Left ventricle myocardium inferior (tissue), 1 donor: ENCODE measurements at places on chromosomes 1 and 21. TPM values are rescaled to one million over a fixed set of nuclear protein-coding genes. Genes with fewer than 3 reads are reported as not detected.

GRCh38 chr1:2130871-2131289 lies 63.7 kb downstream of the FAAP20 start:
- DNase-seq = peak; percentile 9
- no peaks in the 10 kb centered on the region for H3K36me3 ChIP-seq
- H3K27me3 ChIP-seq = peaks cover 6% of the 10 kb centered on the region

GRCh38 chr1:220809187-220809550 lies 22.5 kb downstream of the MTARC1 start:
- H3K36me3 ChIP-seq = peaks cover 17% of the 10 kb centered on the region
- H3K27me3 ChIP-seq = no peaks in the 10 kb centered on the region
- H3K27ac ChIP-seq = no peak overlapping the region
- DNase-seq = no peak
- H3K4me3 ChIP-seq = no peak overlapping the region

- peak overlapping the region; percentile 61 for H3K27ac ChIP-seq
- no peaks in the 10 kb centered on the region for H3K36me3 ChIP-seq
- no peaks in the 10 kb centered on the region for H3K27me3 ChIP-seq
- no peak for DNase-seq
Observed at GRCh38 chr1:64505944-64506655, 36.2 kb downstream of the CACHD1 start.

- no peaks in the 10 kb centered on the region for H3K27me3 ChIP-seq
- no peak for DNase-seq
- no peaks in the 10 kb centered on the region for H3K36me3 ChIP-seq
Observed at GRCh38 chr1:222867316-222867715, 52.5 kb downstream of the DISP1 start.

GRCh38 chr1:1006305-1007159 lies 6.6 kb upstream of the HES4 start:
- peaks cover 32% of the 10 kb centered on the region for H3K4me1 ChIP-seq
- no peak overlapping the region for H3K27ac ChIP-seq
- H3K4me3 ChIP-seq = no peak overlapping the region
- DNase-seq = no peak

GRCh38 chr1:25519624-25520023 lies 23.8 kb upstream of the LDLRAP1 start:
- H3K36me3 ChIP-seq = no peaks in the 10 kb centered on the region
- no peaks in the 10 kb centered on the region for H3K4me1 ChIP-seq
- H3K27ac ChIP-seq = no peak overlapping the region
- H3K27me3 ChIP-seq = no peaks in the 10 kb centered on the region
- no peak for DNase-seq
- no peak overlapping the region for H3K4me3 ChIP-seq

DNA sequence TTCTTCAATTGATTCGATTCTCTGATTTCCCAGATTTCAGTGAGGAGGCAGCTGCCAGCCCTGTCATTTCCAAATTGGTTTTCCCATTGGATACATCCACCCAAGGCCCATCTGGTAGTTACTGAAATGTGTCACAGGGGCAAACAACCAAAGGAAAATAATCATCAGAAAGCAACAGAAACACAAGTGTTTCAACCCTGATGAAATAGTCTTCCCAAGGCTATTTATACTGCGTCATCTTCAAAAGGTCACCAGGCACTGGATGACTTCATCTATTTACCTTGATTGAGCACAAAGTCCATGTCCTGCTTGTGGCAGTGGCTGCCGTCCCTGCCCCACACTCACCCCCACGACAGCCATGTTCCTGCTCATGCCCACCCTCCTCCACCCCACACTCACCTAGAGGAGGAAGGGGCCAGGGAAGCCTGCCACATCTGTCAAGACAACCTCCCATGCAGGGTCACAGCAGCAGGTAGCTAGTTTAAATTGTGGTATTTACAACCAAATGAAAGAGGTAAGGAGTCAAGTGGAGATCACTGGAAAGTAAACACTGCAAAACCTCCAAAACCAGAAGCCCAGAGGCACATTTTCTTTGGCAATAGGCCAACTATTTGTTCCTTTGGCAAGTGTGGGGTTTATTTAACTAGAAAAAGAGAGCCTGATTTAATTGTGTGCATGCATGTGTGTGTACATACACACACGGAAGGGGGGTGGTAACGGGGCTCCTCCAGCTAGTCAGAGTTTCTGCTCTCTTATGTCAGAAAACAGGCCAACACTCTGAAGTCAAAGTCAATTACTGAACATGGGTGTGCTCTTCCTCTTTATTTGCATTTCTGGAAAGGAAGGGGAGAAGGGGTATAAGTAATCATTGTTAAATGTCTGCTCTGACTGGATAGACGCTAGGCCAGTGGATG lies 49.5 kb upstream of the RAB4A start:
- no peak overlapping the region for H3K27ac ChIP-seq
- no peaks in the 10 kb centered on the region for H3K36me3 ChIP-seq
- H3K4me1 ChIP-seq = peaks cover 24% of the 10 kb centered on the region
- DNase-seq = no peak
- no peaks in the 10 kb centered on the region for H3K27me3 ChIP-seq

DNA sequence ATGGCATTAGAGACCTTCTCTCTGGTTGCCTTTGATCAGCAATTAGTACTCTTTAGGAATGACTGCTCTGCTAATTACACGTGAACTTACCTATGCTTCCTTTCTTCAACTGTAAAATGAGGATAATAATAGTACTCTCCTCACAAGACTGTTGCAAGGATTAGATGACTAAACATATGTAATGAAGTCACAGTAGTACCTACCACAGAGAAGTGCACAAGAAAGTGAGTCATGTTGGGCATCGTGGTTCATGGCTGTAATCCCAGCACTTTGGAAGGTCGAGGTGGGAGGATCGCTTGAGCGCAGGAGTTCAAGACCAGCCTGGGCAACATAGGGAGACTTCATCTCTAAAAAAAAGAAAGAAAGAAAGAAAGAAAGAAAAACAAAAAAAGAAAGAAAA lies 68.1 kb upstream of the AK4 start:
- no peaks in the 10 kb centered on the region for H3K36me3 ChIP-seq
- no peaks in the 10 kb centered on the region for H3K27me3 ChIP-seq
- H3K27ac ChIP-seq = no peak overlapping the region
- DNase-seq = no peak
- H3K4me3 ChIP-seq = no peak overlapping the region
- H3K4me1 ChIP-seq = no peaks in the 10 kb centered on the region

- no peak for DNase-seq
- no peak overlapping the region for H3K4me3 ChIP-seq
- H3K4me1 ChIP-seq = no peaks in the 10 kb centered on the region
Observed at GRCh38 chr21:25359724-25360123, 247.6 kb downstream of the MRPL39 start.

- H3K4me3 ChIP-seq = no peak overlapping the region
- no peaks in the 10 kb centered on the region for H3K27me3 ChIP-seq
- H3K4me1 ChIP-seq = no peaks in the 10 kb centered on the region
- DNase-seq = no peak
- no peak overlapping the region for H3K27ac ChIP-seq
- H3K36me3 ChIP-seq = no peaks in the 10 kb centered on the region
Observed at GRCh38 chr1:65955071-65955470, 162.4 kb downstream of the PDE4B start.

DNA sequence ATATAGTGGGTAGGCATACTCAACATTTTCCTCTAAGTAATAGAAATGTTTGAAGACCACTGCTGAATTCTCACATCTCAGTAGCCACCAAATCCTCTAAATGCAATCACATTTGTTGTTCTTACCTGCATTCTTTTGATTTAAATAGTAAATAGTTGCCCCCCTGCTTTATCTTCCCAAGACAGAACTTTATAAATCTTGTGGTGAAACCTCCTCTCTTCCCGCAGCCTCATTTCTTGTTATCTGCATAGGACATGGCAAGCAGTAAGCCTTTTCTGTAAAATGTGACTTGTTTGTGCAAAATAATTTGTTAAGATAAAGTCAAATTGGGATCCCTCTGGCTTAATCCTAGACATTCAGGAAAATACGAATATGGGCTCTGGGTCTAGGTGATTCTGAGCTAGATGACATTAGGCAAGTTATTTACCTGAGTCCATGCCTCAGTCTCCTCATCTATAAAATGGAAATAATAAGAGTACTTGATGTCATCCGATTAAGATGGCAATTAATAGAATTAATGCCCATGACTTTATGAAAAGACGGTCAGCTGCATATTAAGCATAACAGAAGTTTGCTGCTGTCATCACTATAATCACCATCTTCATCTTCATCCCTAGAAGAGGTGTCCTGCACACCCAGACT lies 77.7 kb downstream of the LRRC8C start:
- H3K27me3 ChIP-seq = no peaks in the 10 kb centered on the region
- peaks cover 40% of the 10 kb centered on the region for H3K4me1 ChIP-seq
- DNase-seq = no peak
- no peak overlapping the region for H3K4me3 ChIP-seq

GRCh38 chr1:87647430-87648177 lies 318.9 kb downstream of the LMO4 start:
- no peak for DNase-seq
- H3K4me3 ChIP-seq = no peak overlapping the region
- H3K27ac ChIP-seq = no peak overlapping the region
- peaks cover 6% of the 10 kb centered on the region for H3K4me1 ChIP-seq
- H3K36me3 ChIP-seq = no peaks in the 10 kb centered on the region

DNA sequence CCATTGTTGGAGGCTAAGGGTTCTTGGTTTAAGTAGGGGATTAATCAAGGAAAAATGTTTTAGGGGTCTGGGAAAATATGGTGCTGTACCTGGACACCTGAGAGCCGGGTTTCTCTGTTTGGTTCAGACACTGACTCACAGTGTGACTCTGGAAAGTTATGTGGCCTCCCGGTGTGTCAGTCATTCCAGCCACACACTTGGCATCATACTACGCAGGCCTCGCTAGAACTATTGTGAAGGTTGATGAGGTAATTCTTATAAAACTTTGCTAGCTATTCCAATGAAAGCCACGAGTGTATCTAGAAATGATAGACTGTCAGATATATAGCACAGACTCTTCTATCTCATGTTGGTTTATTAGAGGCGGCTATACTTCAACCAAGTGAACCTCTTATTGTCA lies 4.8 kb upstream of the CAMSAP2 start:
- H3K27ac ChIP-seq = no peak overlapping the region
- no peak for DNase-seq
- H3K36me3 ChIP-seq = no peaks in the 10 kb centered on the region
- H3K4me1 ChIP-seq = peaks cover 8% of the 10 kb centered on the region
- H3K4me3 ChIP-seq = no peak overlapping the region
- no peaks in the 10 kb centered on the region for H3K27me3 ChIP-seq

DNA sequence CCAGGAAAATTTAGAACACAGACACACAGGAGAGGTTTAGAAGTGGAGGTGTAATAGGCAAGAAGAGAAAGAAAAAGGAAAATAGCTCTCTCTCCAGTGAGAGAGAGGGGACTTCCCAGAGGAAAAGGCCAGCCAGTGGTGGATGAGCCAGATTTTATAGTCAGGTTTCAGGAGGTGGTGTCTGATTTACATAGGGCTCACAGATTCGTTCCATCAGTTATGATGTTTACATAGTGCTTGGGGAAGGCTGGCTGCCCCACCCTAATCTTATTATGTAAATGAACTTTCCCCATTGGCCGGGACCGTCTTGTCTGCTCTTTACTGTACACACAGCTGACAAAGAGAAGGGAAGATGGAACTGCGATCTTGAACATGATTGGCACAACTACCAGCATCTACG lies 797.3 kb downstream of the PLA2G4A start:
- H3K4me1 ChIP-seq = no peaks in the 10 kb centered on the region
- no peak overlapping the region for H3K4me3 ChIP-seq
- no peak overlapping the region for H3K27ac ChIP-seq
- DNase-seq = no peak

- H3K27me3 ChIP-seq = no peaks in the 10 kb centered on the region
- no peaks in the 10 kb centered on the region for H3K36me3 ChIP-seq
- H3K4me1 ChIP-seq = no peaks in the 10 kb centered on the region
- no peak for DNase-seq
- H3K27ac ChIP-seq = no peak overlapping the region
- H3K4me3 ChIP-seq = no peak overlapping the region
Observed at GRCh38 chr1:78586572-78586971, 33.7 kb upstream of the IFI44L start.

DNA sequence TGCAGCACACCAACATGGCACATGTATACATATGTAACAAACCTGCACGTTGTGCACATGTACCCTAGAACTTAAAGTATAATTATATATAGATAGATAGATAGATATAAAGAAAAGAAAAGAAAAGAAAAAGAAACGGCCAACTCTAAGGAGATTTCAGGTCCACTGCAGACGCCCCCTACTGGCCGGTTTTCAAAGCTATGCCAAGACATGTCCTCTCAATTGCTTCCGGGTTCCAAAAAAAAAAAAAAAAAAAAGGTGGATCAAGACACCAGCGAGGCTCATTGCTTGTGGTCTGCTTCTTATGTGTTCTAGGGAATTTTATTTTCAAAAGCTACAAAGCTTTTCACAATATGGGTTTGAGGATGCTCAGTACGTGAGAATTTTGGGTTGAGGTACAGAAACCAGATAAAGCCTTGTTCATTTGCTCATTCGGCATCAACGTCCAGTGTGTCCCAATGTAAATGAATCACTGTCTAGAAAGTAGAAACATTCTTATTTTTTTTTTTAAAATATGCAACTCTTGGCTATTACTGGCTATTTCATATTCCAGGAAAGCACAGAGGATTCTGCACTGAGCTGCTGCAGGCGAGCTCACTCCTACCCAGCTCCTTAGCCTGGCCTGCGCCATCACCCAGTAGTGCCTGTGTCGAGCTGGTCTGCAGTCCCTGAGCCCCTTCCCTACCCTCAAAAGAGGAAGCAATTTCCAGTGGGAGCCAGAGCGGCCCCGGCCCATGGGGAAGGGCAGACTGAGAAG lies 643.0 kb downstream of the KIF26B start:
- DNase-seq = no peak
- H3K4me1 ChIP-seq = no peaks in the 10 kb centered on the region
- H3K27ac ChIP-seq = no peak overlapping the region
- H3K4me3 ChIP-seq = no peak overlapping the region
- H3K36me3 ChIP-seq = no peaks in the 10 kb centered on the region
- H3K27me3 ChIP-seq = no peaks in the 10 kb centered on the region

DNA sequence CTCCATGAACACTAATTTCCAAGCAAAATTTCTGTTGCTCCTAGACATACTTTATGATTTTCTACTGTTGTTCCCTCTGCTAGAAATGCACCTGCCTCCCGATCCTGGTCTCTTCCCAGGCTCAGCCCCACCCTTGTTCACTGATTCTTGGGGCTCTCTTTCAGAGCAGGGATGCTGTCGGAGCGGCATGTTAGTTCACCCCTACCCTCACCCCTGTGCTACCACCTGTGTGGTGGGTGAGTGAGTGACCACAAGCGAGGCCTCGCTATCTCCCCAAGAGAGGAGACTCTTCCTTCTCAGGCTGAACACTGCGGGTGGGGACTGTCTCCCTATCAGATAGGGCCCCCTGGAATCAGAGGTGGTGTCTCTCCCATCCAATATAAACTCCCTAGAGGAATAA lies 4.9 kb upstream of the S100A8 start:
- no peak overlapping the region for H3K4me3 ChIP-seq
- no peak for DNase-seq
- H3K27me3 ChIP-seq = peaks cover 48% of the 10 kb centered on the region
- H3K4me1 ChIP-seq = peaks cover 10% of the 10 kb centered on the region
- H3K27ac ChIP-seq = no peak overlapping the region

Gene AKR7A3
- total RNA-seq = 0.14 TPM

Gene IQGAP3
- 0.36 TPM for total RNA-seq

Gene IRF2BP2
- total RNA-seq = 126 TPM

Gene SFN
- total RNA-seq = 0.16 TPM

Gene RAB25
- total RNA-seq = not detected

Gene ETNK2
- total RNA-seq = 4.4 TPM

Gene CRABP2
- 0.60 TPM for total RNA-seq

Gene CYP4A11
- not detected for total RNA-seq
